ENCODE measurements at places on chromosomes 7 and 10.

DNA sequence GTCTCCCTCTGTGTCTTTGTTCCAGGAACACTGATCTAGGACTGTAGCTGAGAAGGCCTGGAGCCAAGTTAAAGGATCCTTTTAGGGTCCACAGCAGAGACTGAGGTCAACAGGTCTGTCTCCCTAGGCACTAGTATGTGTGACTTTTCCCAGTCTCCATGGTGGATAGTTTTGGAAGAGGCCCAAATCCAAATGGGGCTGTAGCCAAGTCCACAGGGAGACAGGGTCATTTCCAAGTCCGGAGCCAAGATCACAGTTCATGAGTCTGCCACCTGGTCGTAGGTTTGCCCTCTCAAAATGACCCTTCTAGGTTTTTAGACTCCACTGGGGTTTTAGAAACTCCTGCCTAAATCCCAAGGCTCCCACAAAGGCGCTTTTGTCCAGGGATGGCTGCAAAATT lies 16.8 kb downstream of the ZNF277 start:
- no peak for DNase-seq

DNA sequence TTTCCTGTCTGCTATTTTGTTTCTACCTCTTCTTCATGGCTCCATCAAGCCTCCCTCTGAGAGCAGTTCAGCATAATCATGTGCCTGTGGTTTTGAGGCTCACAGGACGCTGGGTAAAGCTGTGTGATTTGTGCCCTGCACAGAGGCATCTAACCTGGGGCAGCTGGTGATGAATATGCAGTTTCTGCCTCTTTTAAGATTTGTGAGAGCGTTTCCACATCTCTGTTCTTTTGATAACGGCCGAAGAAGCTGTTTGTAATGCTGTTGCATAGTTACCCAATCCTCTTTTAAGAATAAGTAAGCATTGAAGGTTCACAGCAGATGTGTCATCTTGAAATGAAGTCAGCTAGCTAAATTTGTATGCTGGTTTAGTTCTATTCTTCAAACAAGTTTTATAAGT lies 45.2 kb downstream of the PNLIPRP3 start:
- no peak for DNase-seq

DNA sequence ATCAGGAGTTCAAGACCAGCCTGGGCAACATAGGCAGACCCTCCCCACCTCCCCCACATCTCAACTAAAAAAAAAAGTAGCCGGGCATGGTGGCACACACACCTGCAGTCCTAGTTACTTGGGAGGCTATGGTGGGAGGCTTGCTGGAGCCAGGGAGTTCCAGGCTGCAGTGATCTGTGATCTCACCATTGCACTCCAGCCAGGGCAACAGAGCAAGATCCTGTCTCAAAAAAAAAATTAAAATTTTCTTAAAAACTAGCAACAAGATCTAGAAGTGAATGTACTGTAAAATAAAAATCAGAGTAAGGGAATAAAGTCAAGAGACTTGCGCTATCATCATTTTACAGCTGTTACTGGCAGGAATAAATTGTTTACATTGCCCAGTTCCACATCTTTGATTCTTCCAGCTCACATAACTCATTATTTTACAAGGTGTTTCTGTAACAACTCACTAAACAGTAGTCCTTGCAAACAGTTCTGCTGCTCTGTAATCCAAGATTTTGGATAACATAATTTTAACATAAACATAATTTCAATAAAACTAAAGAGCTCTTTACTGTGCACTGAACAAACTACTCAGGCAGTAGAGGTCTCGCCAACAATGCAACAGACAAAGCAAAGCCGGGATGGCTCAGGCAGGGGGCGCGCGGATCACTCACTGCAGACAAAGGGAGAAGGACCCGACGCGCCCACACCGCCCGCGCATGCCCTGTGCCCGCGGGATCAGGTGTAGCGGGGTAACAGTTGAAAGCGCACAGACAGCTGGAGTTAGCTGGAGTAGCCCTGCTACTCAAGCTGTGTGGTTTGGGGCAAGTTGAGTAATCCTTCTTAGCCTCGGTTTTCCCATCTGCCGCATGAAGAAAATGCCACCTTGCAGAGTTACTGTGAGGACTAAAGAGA lies 73.3 kb upstream of the NFE2L3 start:
- DNase-seq = peak; percentile 30

DNA sequence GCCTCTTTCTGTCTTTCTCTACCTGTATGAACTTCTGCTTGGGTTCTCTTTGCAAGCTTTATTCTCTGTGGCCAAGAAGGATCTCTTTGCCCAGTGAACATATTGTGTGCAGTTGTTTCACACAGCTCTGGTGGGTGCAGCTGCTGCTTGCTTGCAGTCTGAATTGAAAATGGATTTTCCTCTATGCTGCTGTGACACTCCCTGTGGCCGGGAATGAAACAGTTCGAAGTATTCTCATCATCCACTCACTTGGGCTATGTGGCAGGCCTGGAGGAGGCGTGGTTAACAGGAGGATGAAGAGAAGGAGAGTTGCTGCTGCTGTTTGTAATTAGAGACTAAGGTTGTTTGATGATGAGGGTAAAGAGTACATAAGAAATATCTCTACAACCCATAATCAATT lies 28.4 kb upstream of the ITGA8 start:
- DNase-seq = no peak

GRCh38 chr7:3056234-3057065 lies 12.8 kb upstream of the CARD11 start:
- DNase-seq = no peak

- DNase-seq = no peak
These were observed 122.9 kb upstream of the MYO3A start for GRCh38 chr10:25811052-25811685.

- DNase-seq = no peak
These were observed 301.0 kb downstream of the PRPF18 start for GRCh38 chr10:13887761-13888160.

- no peak for DNase-seq
These were observed 66.9 kb downstream of the GOLGA7B start for GRCh38 chr10:97916586-97916985.

DNA sequence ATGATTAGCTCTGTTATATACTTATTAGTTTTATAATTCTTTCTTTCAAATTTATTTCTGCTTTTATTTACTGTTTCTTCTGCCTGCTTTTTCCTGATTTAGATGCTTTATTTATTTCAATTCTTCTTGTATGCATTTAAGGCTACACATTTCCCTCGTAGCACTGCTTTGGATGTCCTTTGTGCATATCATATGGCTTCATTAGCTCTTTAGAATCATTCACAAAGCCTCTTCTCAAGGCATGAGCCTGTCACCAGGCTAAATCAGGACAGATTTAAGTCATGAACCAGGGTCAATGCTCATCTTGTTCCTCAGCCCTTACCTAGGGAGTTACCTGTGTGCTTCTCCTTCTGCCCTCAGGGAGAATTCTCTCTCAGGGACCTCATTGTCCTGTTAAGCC lies 56.3 kb downstream of the BAMBI start:
- DNase-seq = no peak

DNA sequence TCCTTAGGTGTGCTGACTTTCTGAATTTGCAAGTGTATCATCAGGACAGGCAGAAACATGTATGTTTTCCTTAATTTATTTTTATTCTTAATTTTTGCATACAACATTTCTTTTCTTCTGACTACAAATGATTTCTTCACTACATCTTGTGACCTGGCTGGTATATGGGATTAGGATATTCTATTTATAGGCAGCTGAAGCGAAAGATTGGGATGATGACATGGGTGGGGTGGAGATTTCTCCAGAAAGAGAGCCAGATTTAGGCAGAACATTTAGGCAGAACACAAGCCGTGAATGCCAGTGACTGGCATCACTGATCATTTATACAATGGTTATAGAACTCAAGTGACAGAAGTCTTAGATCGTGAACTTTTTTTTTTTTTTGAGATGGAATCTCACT lies 256.7 kb downstream of the KLF6 start:
- no peak for DNase-seq

GRCh38 chr10:115432188-115432819 lies 339.1 kb downstream of the ATRNL1 start:
- DNase-seq = no peak

- no peak for DNase-seq
These were observed 274.6 kb upstream of the SMIM30 start for GRCh38 chr7:113392841-113393540.

DNA sequence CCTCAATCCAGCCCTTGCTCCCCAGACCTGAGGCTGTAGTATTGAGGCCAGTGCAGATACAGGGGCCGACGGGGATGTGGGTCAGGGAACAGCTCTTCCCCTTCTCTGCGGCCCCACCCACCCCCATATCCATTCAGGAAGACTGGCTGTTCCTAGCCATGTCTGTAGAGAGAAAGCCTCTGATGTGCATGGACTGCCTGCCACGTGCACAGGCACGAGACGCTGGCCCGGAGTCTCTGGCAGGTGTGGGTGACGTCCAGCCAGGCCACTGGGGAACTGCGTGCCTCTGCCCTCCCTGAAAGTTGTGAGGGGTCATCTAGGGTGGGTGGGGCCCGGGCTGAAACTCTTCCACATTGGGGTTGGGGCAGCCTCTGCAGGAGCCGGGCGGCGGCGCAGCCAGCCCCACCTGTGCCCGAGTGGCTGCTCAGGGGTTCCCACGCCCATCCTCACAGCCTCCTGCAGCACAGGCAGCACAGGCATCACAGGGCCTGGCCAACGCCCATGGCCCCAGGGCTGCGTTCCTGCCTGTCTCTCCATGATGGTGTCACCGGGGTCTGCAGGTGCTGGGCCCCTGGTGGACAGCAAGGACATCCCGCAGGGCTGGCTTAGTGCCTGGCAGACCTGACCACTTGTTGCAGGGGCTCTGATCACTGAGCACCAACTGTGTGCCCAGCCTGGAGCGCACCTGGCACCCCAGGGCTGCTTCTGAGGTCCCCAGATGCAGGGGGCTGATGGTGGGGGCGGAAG lies 27.5 kb downstream of the MICALL2 start:
- no peak for DNase-seq

DNA sequence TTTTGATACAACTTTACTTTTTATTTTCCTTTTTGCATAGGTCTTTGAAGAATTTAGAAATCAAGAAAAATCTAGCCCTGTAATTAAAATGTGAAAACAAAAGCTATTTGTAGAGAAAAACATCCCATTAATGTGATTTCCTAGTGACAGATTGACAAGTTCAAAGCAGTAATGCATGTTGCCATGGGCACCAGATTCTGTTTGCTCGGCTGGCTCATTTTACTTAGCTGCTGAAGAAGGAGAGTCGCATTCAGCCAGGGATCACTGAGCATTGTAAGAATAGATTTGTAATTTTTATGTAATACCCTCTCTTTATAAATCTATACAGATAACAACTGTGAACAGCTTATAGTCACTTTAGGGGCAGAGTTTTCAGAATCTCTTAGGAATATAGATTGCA lies 28.5 kb downstream of the DNAJB9 start:
- DNase-seq = no peak

GRCh38 chr7:85851571-85852193 lies 664.8 kb upstream of the SEMA3D start:
- no peak for DNase-seq

All from activated naive CD4-positive, alpha-beta T cell (primary cell).